ENCODE measurements at places on chromosomes 1 and 21.

- peak; percentile 71 for DNase-seq
Measured at GRCh38 chr1:40312238-40313205, 4.6 kb downstream of the COL9A2 start.

DNA sequence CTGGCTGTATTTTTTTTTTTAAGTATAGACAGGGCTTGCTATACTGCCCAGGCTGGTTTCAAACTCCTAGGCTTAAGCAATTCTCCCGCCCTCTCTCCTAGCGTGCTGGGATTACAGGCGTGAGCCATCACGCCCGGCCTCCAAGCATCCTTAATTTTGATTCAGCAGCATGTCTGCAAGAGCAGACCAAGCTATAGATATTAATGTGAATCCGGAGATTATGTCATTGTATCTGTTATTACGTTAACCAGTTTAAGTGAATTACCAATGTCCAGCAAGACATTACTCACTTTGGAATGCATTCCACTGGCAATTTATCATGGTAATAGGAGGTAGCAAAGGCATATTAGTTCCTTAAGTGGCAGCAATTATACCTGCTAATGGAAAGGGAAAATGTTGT lies 179.7 kb downstream of the CHRM3 start:
- no peak for DNase-seq

- no peak for DNase-seq
Measured at GRCh38 chr1:200558866-200559459, 61.6 kb downstream of the KIF14 start.

DNA sequence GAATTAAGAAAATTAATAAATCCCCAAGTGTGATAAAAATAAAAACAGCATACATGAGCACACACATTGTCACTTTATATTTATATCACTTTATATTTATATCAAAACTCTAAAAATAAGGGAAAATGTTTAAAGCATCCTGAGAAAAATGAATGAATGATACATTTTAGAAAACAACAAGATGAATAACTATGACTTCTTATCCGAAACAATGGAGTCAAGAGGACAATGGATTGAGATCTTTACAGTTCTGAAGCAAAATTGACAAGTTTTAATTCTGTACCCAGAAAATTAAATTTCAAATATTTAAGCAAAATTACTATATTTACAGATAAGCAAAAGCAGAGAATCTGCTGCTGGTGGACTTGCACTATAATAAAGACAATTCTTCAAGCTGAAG lies 512.6 kb downstream of the MRPL39 start:
- no peak for DNase-seq

- no peak for DNase-seq
Measured at GRCh38 chr1:178724376-178724727, 692 bp upstream of the RALGPS2 start.

DNA sequence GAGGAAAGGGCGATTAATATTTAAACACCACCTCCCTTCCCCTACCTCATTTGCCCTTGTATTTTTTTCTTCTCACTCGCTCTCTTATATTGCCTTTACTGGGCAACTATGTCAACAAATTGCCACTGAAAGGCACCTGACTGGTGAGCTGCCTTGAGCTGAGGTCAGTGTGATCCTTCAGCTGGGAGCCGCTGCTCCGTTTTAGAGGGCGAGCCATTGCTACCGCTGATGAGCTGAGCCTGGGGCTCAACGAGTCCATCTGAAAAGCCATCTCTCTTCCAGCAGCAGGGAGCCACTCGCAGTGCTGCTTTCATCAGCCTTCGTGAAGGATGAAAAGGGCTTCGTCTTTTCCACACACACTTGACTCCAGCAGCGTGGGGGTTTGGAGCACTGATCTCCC lies 108.0 kb upstream of the KIF26B start:
- DNase-seq: no peak

- DNase-seq: no peak
Measured at GRCh38 chr1:32106663-32107275, 1.1 kb upstream of the KPNA6 start.

- no peak for DNase-seq
Measured at GRCh38 chr1:6179564-6180175, 451 bp downstream of the CHD5 start.

GRCh38 chr1:80629304-80629837 lies 1171.4 kb upstream of the ADGRL2 start:
- no peak for DNase-seq
